Stimulated activated CD8-positive, alpha-beta memory T cell treated with anti-CD3 and anti-CD28 coated beads, Interleukin-7, amount 100 ng/mL, for 4 hours (primary cell): ENCODE measurements at places on chromosomes 7 and 10.

DNA sequence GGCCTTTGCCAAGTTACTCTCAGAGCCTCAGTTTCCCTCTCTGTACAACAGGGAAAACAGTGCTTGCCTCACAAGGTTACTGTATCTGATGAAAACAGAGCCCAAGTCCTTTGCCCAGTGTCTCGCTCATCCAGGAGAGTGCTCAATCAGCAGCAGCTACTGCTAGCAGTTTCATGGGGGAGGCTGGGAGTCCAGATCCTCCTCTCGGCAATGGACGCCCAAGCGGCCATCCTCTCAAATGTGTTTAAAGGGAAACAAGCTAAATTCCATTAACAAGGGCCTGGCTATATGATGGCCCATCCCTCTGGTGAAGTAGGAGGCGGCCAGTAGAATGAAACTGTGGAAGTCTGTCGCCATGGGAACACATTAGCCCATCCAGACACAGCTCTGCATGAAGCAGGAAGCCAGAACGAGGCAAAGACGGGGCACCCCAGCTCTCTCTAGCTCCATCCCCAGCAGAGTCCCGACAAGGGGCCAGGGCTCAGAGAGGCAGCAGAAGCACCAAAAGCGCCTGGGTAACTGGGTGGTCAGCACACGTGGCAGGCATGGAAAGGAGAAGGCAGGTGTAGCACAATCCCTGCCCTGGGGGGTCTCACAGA is 35.2 kb downstream of the FAM53B start:
- no peak for DNase-seq

DNA sequence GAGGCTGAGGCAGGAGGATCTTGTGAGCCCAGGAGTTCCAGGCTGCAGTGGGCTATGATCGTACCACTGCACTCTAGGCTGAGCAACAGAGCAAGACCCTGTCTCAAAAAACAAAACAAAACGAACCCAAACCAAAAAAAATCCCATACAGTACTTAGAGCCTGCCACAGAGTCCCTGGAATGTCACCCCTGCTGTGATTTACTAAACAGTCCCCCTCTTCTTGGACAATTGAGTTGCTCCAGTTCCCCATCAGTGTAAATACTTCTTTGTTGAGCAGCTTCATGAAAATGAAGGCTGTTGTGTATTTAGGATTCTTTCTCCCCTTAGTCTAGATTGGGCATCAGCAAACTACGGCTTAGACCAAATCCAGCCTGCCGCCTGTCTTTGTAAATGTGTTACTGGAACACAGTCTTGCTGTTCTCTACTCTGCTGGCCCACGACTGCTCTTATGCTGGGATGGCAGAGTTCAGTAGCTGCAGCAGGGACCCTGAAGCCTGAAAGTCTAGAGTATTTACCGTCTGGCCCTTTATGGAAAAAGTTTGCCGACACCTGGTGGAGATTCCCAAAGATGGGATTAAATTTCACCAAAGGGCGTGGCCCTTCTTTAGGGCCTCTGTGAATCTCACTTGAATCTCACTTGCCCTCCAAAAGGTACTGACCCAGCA is 57.8 kb downstream of the PALD1 start:
- DNase-seq, result no peak

GRCh38 chr7:43039346-43039745 is 73.1 kb upstream of the HECW1 start:
- DNase-seq, result no peak

DNA sequence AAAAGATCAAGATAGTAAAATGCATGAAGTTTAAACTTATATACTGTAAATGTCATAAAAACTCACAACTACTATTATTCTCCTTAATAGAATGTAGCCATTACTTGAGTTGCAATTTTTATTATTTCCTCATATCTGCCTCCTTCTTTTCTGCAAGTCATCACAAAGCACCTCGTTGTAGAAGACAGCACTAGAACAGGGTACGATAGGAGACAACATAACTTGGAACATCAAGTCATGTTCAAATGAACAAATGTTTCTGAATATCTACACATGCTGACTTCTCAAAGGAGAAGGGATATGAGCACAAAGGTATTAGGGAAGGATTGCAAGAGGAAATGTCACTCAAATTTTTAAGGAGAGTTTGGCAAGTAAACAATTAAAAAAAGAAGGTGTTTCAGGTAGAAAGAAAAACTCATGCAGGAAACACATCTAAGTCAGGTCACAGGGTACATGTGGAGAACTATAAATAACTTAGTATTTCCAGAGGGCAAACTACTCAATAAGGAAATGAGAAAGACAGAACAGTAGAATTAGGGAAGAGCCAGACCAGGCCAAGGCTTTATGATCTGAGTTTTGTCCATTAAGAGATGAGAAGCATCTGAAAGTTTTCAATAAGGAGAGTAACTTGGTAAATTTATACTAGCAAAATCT is 186.7 kb downstream of the CRPPA start:
- no peak for DNase-seq

DNA sequence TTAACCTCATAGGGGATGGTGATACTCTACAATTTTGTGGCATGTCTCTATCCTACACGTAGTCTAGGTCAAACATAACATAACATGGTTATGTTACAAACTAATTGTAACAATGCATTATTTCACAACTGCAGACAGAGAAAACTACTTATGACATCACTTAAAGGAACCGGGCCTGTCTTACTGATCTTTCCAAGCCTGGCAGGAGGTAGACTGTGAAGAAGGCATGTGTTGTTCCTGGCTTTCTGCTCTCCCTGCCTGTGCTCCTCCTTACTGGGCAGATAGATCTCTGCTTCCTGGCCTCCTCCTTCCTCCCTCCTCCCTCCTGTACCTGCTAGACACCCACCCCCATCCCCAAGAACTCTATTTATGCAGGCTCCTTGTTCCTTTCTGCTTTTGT is 5.4 kb downstream of the CACNB2 start:
- no peak for DNase-seq

DNA sequence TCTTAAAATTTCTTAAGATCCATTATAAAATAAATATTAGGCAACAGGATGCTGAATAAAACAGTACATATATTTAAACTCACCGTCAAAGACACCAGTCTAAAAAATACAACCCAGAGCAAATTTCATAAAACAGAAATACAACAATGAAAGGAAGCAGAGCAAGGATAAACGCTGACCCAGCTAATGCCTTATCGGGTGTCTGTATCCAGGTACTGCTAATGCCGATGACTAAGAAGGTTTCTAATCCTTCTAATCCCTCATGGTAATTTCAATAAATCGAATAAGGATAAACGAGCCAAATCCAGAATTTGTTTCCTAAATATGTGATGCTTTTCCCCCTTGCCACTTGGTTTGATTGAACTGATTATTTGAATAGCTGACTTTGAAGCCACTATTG is 1.7 kb downstream of the HYCC1 start:
- no peak for DNase-seq

GRCh38 chr7:30278849-30279652 is 5.3 kb upstream of the ZNRF2 start:
- no peak for DNase-seq

DNA sequence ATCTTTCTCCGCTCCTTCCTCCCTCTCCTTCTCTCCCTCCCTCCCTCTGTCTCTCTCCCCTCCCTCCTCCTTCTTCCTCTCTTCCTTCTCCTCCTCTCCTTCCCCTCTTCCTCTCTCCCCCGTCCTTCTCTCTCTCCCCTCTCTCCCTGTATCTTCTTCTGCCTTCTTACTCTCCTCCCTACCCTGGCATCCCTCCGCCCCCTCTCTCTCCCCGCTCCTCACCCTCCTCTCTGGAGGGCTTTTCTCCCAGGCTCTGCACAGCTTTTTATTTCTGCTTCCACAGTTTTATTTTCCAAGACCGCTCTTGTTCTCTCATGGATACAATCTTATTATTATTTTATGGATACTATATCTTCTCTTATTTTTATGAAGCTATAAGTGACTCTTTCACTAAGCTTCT is 32.6 kb downstream of the AP5Z1 start:
- no peak for DNase-seq

- no peak for DNase-seq
Measured at GRCh38 chr10:100998991-100999741, 442 bp upstream of the LZTS2 start.

GRCh38 chr7:30750683-30751650 is 968 bp upstream of the INMT start:
- DNase-seq, result no peak

- no peak for DNase-seq
Measured at GRCh38 chr7:74138334-74138867, 35.8 kb upstream of the EIF4H start.

GRCh38 chr10:119796039-119796438 is 70.2 kb downstream of the INPP5F start:
- DNase-seq, result no peak

DNA sequence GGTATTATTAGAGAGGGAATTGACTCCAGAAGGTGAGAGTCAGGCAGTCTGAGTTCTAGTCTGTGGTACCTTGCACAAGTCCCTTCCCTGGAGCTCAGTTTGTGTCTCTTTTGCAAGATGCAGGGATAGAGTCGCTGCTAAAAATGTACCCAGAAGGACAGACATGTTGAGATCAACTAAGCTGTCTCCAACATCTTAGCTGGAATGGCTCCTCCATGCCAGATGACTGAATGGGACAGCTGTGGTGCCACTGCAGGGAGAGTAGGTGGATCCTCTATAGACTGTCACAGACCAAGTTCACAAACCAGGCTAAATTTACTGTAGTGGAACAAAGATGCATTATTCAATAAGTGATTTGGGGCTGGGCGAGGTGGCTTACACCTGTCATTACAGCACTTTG is 120.1 kb downstream of the NEURL1 start:
- DNase-seq, result no peak

DNA sequence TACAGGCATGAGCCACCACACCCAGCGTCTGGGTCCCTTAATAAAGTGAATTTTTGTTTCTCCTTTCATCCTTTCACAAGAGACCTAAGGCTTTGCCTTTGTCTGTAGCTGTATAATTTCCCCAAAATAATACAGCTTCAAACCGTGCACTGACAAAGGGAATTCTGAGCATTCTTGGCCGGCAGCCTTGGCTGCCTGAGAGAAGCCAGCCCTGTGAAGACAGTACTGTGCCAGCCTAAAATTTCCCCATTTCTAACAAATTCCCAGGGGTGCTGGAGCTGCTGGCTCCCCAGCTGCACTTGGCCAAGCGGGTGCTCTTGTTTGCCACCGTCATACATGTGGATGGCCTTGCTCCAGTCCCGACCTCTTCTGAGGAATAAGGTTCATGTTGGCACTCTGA is 106.2 kb downstream of the ZMYND11 start:
- no peak for DNase-seq

DNA sequence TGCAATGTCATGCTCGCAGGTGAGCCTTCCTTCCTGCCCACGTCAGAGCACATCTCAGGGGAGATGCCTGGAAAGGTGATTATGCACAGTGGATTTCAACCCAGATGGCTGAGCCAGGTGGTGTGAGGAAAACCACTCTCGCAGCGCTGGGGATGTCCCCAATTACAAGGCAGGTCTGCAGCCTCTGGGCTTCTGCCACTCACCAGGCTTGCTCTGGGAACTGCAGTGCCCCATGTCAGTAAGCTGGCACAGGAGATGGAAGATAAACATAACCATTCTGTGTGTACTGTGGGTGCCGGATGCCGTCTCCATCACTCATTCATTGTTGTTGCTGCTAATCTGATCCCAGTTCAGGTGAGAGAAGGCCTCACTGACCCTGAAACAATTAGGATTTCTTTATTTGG is 222.9 kb upstream of the PITRM1 start:
- no peak for DNase-seq

GRCh38 chr7:37424995-37425394 is 23.7 kb downstream of the ELMO1 start:
- no peak for DNase-seq

DNA sequence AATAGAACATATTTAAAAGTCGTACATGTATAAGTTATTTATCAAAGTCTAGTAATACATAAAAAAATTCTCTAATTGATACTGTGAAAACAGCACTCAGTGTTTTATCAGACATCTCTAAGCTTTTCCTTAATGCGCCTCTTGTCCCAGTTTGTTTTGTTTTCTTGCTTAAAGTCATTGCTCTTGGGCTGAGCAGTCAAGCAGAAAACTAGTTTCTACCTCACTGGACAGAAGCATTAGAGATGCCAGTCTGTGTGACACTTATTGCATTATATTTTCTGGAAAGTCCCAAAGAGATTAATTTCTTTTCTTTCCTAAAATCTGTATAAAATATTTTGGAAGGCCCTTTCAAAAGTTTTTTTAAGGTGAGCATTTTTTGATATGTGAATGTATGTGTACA is 236.2 kb downstream of the PCLO start:
- DNase-seq, result no peak

- DNase-seq, result no peak
Measured at GRCh38 chr10:107899502-107900062, 735.1 kb upstream of the SORCS1 start.

GRCh38 chr7:17651863-17652385 is 288.4 kb downstream of the SNX13 start:
- no peak for DNase-seq

GRCh38 chr7:20222219-20222828 is 5.1 kb upstream of the MACC1 start:
- DNase-seq, result no peak

DNA sequence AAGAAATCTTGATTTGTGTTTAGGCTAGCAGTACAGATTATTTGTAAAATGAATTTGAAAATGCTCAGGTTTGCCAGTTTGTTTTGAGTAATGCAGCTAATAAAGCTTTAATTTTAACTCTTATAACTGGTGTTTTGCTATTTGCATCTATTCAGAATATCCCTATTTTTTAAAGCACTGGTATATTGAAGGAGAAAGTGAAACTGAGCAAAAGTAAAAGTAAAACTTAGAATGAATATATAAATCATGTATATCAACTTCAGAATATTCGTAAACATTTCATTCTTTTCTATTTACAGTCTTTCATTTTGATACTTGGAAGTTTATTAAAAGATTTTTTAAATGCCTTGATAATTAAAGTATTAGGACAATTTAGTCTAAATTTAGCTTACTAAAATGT is 26.2 kb downstream of the TASOR2 start:
- DNase-seq, result no peak

GRCh38 chr10:59366290-59366689 is 3.9 kb upstream of the FAM13C start:
- no peak for DNase-seq

DNA sequence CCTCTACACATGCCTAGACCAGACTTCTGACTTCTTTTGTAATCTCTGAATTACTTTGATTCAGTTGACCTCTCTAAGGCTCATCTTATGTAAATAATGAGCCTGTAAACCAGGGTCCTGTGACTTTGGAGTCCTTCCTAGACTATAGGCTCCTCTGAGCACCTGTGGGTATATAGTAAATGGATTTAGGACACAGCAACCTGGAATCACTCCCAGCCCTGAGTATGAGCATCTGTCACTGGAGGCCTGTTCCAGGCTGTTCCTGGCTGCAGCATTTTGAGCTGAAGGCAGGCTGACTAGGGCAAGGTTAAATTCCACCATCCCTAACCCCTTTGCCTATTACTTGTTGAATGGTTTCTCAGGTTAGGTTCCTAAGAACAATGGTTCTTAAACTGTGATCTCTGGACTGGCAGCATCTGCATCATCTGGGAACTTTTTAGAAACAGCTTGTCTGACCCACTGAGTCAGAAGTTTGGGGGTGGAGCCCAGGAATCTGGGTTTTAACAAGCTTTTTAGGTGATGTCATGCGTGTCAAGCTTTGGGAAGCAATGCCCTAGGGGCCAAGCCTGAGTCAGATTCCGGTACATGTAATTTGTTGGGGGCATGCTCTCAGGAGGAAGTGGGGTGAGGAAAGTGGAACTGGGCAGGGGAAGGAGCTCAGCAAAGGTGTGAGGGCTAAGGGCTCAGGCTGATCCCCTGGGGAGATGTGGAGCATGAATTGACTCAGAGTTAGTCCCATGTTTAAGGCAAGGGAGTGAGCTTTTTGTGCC is 28.2 kb downstream of the MINDY4 start:
- DNase-seq, result no peak
